Femur (tissue), 1 donor: ENCODE measurements at places on chromosomes 16 and 17.

DNA sequence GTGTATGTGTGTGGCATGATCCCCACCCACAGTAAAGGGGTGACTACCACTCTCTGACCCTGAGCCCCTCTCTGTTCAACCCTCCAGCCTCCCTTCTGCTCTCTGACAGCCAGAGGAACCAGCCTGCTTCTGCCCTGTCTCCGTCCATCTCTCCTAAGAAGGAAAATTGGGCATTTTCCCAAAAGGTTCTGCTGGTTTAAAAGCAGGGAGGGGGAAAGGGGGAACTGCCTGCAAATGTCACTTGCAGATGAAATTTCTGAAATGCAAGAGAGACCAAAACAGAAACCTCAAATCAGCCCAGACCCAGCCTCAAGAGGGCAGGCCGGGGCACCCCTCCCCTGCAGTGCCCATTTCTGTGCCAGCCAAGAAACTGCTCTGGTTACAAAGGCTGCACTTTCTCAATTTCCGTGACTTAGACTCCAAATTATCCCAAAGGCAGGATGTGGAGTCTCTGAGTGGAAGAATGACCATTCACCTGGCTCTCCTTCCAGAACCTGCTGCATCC lies 197.9 kb downstream of the RBFOX3 start:
- no peak for DNase-seq

DNA sequence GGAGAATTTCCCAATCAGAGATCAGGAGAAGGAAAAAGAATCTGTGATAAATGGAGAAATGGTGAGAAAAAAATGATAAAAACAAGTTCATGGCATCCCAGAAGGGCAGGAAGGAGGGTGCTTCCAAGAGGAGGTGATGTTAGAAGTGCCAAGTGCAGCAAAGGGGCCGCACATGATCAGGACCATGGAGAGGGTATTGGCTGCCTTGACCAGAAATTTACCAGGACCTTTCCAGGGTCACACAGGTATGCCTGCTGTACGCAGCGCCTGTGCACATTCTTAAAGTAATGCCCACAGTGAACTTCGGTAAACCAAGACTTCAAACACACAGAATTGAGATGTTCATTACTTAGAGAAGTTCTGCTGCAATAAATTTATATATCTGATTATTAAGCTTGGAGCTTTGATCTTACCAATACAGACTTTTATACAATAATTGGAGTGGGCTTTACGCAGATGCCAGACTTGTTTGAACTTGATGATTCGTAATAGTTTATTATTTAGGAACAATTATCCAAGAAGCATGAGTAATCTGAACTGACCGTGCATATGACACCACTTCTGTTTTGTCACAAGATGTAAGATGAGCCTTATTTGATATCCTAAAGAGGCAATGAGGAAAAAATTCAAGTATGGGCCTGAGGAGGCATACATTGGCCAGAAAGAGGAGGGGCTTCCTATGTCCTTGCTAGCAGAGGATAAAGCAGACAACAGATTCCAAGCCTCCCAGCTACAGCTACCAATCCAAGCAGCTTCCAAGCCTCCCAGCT lies 2.2 kb upstream of the KRT33A start:
- DNase-seq, result no peak

GRCh38 chr17:77489893-77490255 lies 349.1 kb downstream of the SEC14L1 start:
- DNase-seq, result peak; percentile 88

- DNase-seq, result no peak
Observed at GRCh38 chr16:54953461-54953860, 22.8 kb downstream of the IRX5 start.

DNA sequence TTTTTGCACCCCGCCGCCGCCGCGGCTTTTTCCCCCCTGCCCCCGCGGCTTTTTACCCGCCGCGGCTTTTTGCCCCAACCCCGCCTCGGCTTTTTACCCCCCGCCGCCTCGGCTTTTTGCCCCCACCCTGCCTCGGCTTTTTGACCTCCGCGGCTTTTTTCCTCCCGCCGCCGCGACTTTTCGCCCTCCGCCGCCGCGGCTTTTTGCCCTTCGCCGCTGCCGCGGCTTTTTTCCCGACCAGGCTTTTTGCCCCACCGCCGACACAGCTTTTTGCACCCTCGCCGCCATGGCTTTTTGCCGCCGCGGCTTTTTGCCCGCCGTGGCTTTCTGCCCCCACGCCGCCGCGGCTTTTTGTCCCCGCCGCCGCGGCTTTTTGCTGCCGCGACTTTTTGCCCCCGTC lies 137.0 kb upstream of the TP53TG3D start:
- DNase-seq, result peak; percentile 4

- no peak for DNase-seq
Observed at GRCh38 chr16:84931506-84931905, 79.8 kb downstream of the ZDHHC7 start.

- peak; percentile 42 for DNase-seq
Observed at GRCh38 chr17:59093702-59094231, 12.9 kb downstream of the TRIM37 start.

DNA sequence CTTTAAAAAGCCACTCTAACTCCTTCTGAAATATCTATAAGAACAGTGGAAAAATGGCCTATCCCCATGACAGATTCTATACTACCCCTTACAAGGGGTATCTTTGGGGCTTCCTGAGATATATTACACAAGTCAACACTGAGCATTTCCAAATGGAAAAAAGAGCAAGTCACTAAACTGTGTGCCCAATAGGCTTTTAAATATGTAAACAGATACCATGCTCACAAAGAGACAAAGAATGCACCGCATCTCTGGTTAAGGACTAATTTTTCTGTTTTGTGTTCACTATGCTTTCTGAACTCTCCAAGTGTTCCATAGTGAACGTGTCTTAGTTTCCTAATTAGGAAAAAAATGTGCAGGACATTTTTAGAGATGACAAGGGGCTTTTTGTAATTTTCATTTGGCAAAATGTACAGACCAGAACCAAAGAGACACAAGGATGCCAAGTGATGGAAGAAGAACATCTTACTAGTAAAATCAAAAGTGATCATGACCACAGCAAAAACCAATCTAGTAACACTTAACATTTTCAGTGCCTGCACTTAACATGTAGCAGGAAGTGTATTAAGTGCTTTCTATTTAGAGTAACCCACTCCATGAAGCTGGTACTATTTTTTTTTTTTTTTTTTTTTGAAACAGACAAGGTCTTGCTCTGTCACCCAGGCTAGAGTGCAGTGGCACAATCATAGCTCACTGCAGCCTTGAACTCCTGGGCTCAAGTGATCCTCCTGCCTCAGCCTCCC lies 21.5 kb downstream of the MYH11 start:
- no peak for DNase-seq

DNA sequence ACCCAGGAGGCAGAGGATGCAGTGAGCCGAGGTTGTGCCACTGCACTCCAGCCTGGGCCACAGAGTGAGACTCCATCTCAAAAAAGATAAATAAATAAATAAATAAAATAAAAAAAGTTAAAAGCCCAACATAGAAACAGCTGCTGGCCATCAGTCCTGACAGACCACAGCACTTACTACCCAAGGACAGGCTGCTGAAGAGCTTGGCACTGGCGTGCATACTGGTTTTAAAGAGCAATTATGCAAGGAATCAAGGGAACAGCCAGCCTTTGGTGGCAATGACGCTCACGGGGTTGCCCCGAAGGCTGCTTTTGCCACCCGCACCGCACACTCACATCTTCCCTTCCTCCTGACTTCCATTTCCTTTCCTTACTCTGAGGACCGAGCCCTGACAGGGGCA lies 4.2 kb downstream of the PLD6 start:
- DNase-seq, result no peak

- no peak for DNase-seq
Observed at GRCh38 chr17:55233840-55234239, 30.9 kb upstream of the HLF start.

DNA sequence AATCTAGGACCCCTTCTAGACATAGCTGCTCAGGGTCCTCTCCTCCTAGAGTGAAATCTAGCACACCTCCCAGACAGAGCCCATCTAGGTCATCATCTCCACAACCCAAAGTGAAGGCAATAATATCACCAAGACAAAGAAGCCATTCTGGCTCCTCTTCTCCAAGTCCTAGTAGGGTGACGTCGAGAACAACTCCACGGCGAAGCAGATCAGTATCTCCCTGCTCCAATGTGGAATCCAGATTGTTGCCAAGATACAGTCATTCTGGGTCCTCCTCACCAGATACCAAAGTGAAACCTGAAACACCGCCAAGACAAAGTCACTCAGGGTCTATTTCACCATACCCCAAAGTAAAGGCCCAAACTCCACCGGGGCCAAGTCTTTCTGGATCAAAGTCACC lies 10.7 kb downstream of the SRRM2 start:
- DNase-seq, result no peak

DNA sequence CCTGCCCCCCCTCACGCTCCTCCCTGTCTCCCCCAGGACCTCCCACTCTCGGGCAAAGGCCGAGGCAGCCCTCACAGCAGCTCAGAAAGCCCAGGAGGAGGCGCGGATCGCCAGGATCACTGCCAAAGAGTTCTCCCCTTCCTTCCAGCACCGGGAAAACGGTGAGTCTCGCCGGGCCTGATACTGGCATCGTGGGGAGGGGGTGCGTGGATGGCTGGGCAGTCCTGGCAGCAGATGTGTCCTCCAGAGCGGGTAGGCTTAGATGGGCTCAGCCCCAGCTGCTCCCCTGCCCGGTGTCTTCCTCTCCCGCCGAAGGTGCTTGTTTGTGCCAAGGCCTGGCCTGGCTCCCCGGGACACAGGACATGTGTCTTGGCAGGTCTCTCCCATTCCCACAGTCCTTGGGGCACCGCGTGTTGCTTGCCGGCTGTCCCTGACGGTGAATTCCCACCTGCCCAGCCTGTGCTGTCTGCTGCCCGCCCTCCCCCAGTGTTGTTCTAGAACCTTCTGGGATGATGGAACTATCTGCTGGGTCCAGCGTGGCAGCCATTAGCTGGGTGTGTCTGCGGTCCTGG lies 81.6 kb downstream of the KLHDC4 start:
- DNase-seq, result no peak

DNA sequence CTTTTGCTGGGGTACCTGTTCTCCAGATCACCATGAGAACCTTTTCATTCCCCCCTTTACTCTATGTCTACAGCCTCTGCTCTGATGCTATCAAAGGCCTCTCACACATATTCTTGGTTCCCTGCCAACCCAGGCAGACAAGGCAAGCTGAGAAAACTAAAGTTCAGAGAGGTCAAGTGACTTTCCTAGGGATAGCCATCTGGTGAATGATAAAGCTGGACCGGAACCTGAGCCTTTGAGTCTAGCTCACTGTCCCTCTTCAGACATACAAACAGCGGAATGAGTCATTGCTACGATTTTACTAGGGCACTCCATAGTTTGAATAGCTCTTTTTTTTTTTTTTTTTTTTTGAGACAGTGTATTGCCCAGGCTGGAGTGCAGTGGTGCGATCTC lies 73.3 kb downstream of the XYLT1 start:
- DNase-seq, result no peak

- DNase-seq, result peak; percentile 74
Observed at GRCh38 chr17:64357191-64357981, 33.3 kb downstream of the PECAM1 start.

DNA sequence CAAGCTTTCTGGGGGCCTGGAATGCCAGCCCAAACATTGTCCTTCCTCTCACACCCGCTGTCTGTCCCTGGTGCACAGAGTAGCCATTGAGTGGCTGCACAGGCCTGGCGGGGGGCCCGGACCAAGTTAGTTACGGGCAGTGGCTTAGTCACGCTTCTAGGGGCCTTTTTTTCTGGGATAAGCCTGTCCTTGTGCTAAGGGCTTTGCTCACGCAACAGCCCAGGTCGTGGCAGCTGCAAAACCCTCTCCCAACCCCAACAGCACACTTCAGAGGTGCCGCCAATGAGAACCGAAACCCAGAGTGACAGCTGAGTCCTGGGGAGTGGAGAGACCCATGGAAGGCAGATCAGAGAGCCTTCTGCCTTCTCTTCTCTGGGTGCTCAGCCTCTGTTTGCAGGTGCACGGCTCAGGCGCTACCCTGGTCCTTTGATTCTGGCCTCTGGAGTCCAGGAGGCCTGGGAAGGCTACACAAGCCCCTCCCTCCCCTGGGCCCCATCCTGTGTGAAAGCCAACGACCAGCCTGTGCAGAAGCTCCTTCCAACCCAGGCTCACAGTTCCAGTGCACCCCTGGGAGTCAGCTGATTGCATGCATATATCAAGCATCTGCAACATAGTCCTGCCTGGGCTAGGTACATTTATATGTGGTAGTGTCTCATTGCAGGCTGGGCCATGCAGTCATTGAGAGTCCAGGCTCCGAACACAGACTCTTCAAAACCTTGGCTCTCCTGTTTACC lies 9.1 kb downstream of the WSCD1 start:
- peak; percentile 71 for DNase-seq

DNA sequence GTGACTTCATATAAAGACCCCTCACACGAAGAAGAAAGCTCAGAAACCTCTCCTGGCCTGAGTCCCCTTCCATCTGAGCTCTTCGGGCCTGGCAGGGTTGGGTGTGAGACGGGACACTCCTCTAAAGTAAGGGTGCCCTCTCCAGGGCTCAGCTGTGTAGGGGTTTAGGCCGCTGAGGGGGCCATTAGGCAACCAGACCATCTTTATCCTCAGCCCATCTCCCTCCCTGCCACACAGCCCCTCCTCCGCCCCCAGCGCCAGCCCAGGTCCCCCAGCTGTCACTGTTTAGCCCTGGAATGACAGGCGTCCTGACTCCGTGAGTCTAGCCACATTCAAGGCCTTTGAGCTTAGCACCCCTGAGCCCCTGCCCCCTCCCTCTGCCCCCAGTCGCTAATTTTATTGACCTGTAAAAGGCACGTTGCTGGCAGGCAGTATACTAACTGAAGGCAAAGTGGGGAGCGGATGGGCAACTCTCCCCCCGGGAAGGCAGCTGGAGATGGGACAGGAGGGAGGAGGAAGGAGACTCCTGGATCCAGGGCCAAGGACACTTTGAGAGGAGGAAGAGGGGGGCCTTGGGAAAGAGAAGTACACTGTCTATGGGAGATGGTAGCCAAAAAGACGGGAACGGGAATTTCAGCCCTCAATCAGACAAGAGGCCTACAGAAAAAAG lies 592 bp upstream of the ZNF385C start:
- DNase-seq, result no peak

DNA sequence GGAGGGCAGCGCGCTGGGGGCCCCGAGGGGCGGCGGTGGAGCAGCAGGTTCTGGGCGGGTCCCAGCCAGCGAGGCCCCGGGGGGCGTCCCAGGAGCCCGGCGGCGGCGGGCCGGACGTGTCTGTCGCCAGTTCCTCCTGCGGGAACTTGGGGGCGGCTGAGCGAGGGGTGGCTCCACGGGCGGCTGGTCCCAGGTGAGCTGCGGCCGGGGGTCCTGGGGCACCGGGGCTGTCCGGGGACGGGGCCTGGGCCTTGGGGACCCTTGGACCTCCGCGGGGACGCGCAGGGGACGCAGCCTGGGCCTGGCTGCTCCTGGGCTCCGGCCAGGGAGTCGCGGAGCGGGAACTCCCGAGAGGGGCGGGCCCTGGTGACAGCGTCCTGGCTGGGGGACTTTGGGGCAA lies 54.2 kb upstream of the ZNF267 start:
- DNase-seq, result no peak

GRCh38 chr17:74490716-74491115 lies 24.3 kb downstream of the CD300A start:
- no peak for DNase-seq
